ENCODE measurements at places on chromosomes 5 and 9.

DNA sequence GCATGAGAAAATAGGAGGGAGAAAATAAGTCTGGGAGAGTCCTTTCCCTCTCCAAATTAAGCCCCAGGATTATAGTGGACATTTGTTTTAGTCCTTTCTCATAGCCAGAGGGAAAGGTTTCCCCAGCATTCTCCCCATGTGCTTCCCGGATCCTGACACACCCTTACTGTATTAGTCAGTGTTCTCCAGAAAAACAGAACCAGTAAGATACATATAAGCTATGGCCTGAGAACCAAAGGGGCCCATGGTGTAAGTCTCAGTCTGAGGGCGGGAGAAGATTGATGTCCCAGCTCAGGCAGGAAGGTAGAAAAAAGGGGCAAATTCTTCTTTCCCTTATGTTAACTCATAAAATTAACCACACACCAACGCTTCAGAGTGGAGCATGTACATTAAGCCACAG is 25.6 kb upstream of the SPATA31D4 start:
- DNase-seq, result no peak

DNA sequence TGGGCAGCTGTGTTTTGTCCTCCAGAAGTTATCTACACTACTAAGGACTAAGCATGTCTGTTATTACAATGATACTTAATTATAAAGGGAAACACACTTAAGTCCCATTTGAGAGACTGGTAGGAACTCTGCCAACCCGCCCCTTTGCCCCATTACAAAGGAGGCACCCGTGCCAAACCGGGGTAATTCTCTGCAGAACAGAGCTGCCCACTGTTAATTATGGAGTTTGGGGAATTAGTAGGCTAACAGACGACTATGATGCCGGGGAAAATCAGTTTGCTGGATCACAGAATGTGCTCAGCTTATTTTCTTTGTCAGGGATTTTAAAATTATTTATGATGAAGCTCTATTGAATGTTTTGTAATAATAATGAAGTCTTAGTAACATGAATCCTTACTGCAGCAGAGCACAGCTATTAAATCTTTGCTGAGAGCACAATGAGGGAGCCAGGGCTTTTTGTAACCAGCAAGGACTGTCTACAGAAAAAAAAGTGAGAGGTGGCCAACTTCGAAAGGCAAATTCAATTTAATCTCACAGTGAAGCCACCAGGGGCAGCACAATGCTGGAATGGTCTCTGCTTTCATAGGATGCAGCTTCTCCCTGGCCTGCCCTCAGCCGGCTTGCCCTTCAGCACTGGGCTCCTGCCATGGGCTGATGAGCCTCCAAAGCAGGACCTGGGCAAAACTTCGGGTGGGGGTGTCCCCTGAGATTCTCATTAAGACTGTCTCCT is 134.5 kb downstream of the GNAQ start:
- no peak for DNase-seq

DNA sequence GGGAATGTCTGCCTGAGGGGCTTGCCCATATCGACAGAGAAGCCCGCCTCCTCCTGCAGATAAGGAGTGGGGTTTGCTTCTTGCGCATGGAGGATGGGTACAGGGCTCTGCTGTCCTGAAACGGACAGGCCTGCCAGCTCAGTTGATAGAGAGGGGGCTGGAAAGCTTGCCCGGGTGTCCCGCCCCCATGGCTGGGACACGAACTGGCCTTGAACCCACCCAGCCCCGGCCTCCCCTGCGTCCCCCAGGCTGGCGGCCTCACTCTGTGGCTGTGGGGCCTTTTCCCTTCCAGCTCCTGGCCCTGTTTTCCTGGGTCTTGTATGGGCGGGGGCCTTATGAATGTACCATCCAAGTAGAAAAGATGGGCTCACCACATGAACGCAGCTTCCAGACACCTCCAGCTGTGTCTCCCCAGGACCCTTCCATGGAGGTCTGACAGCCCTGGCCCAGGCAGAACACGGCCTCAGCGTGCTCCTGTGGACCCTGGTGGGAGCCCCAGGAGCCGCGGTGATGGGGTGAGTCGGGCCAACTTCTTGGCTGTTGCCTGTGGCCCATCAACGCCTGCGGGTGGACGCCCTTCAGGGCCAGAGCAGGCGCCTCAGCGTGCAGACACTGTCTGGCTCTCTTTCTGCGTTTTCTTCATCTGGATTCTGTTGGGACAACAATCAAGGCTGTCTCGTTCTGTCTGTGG is 15.9 kb upstream of the SLC2A6 start:
- DNase-seq, result no peak

DNA sequence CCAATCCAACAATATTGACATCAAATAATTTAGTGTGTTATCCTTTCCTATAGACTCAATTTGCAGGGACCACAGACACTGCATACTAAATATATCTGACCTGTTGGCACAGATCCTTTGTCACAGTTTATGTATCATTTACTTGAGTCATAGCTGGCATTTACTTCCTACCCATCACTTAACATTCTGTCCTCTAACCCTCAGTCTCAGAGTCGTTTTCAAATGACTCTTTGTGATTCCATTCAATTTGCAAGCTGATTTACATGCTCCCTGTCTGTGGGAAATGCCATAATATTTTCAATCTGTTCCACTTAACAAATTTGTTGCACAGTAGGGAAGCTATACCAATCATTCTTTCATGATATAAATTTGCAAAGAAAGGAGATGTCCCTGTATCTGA is 265.7 kb upstream of the EDIL3 start:
- DNase-seq, result no peak

GRCh38 chr9:38677660-38678303 is 42.2 kb downstream of the FAM240B start:
- DNase-seq, result no peak

GRCh38 chr9:37035648-37036370 is 1.7 kb upstream of the PAX5 start:
- no peak for DNase-seq

- DNase-seq, result no peak
These were observed 198.7 kb downstream of the SEMA6A start for GRCh38 chr5:116375926-116376325.

GRCh38 chr9:32596096-32596865 is 23.3 kb upstream of the NDUFB6 start:
- DNase-seq, result no peak

DNA sequence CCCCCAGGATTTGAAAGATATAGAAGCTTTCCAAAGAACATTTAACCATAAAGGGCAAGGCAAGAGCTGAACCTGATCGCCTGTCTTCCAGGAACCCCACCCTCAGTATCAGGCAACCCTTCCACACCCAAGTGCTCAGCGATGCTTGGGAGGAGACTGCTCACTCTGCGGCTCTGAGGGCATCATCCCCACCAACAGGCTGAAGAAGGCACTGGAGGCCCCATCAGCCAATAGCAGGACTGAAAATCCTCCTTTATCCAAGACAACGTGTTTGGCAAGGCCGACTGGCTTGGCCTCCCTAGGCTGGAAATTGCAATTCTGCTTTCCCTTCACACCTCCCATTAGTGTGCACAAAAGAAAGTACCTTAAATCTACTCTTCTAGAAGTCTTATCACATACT is 1.4 kb upstream of the PPP2CA start:
- DNase-seq, result no peak

DNA sequence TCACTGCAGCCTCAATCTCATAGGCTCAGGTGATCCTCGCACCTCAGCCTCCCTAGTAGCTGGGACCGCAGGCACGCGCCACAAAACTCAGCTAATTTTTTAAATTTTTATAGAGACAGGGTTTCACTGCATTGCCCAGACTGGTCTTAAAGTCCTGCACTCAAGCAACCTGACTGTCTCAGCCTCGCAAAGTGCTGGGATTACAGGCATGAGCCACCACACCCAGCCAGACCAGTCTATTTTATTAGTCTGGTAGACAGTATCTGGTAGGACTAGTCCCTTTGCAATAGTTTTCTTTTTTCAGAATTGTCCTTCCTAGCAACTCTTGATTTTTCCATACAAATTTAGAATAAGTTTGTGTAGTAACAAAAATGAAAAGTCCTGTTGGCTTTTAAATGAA is 14.1 kb upstream of the GPR150 start:
- DNase-seq, result no peak

DNA sequence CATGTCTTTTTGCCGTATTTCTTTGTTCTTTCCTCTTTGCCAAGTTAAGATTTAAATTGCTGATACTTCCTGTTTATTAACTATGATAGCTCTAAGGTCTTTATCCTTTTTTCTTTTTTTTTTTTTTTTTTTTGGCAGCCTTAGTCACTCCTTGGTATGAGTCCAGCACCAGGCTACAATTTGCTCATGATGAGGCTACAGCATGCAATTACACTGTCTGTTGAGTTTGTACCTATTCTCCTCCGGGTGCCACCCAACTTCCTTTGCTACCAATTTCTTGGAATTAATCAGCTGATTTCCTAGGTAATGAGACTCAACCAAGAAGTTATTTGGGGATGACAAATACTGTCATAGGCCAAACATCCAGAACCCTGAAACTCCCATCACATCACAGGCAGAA is 25.5 kb downstream of the ACTL7B start:
- no peak for DNase-seq

DNA sequence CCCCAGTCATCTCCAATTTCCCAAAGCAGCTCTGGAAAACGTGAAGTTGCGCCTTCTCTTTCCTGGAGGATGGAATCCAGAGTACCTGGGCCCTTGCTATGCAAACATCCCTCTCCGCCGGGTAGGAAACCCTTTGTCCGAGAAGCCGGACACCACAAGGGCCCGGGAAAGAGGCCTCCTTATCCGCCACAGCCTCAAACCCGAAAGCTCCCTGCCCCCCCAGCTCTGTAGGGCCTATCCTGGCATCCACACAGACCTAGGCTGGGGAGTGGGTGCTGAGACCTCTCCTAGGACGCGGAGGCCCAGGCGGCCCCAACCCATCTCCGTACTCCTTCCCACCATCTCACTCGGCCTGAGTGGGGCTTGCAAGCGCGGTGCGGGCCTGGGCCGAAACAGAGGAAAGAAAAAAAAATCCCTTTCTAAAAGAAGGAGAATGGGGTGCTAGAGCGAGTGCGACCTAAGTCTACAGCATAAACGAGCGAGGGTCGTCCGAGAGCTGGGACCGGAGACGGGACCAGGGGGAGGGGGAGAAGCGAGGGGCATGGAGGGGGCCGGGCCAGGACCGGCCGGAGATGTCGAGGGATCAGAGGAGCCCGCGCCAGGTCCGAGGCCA is 624 bp downstream of the FBXW11 start:
- DNase-seq, result no peak

GRCh38 chr5:143913008-143913752 is 101.2 kb downstream of the HMHB1 start:
- DNase-seq, result no peak

DNA sequence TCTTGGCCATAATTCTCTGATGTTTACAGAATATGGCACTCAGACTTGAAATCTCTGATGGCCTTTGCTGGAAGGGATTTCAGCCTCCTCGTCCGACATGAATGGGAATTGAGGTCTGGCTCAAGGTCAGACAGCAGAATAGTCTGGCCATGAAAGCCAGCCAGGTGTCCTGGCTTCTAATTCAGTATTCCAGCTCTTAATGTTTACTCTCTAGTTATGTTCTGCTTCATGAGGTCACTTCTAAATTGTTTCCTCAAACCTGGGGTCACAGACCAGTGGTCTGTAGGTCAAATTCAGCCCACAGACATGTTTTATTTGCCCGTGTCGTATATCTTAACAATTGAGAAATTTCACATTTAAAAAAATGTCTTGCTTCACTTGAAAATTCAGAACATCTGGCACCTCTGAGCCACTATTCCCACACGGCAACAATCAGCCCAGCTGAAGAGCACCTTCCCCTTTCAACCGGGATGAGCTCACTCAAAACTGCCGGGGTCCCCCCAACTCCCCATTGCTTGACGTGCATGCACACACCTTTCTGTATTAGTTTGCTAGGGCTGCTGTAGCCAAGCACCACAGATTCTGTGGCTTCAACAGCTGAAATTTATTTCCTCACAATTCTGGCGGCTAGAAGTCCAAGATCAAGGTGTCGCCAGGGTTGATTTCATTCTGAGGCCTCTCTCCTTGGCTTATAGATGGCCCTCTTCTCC is 243.5 kb downstream of the ENC1 start:
- no peak for DNase-seq

DNA sequence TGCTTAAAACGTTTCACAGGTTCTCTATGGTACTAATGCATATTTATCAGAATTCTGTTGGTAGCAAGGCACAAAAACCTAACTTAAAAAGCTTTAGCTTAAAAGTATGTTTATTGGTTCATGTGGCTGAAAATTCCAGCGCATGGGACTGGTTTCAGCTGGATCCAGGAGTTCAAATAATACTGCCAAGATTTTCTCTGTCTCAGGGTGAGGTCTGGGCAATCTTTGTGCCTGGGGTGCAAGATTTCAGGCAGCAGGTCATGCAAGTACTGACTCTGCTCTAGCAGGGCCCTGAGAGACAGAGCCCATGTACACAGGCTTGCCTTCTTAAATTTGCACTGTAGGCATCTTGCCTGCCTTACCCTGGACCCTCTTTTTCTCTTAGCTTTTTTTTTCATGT is 134.2 kb upstream of the GAS1 start:
- no peak for DNase-seq

- no peak for DNase-seq
These were observed 2.1 kb downstream of the CD72 start for GRCh38 chr9:35615981-35616680.

DNA sequence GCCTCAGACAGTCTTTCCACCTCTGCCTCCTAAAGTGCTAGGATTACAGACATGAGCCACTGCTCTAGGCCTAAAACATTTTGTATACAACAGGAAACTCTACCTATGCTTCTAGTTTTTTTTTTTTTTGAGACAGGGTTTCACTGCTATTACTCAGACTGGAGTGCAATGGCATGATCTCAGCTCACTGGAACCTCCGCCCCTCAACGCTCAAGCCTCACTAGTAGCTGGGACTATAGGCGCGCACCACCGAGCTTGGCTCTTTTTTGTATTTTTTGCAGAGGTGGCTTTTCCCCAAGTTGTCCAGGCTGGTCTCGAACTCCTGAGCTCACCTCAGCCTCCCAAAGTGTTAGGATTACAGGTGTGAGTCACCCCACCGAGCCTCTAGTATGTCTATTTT is 5.4 kb downstream of the HSPA9 start:
- no peak for DNase-seq
